ENCODE measurements at places on chromosomes 7 and 10. TPM values are rescaled to one million over a fixed set of nuclear protein-coding genes. Genes with fewer than 3 reads are reported as not detected.

GRCh38 chr10:121481180-121481579 lies 117.1 kb downstream of the FGFR2 start:
- peak; percentile 49 for DNase-seq

DNA sequence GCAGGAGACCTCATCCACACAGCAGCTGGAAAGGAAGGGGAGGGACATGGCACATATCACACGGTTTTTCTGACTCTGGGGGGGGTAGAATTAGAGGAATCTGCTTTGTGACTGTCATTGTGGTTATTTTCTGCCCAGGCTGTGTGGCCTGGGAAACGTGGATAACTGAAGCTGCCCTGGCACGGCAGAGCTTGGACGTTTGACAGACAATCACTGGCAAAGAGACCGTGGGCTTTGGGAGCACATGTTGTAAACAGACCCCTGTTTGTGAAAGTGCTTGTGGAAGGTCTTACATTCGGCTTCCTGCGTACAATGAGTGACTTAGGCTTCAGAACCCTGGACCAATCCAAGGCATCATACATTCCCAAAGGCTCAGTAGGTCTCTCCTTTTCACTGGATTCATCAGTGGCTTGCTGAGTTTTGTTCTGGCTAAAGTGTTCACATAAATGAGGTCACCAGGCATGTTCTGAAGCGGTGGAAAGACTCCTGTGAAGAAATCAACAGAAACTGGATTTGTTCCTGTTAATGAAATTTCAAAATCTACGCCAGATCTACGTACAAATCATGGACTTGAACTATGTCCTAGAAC lies 188.2 kb downstream of the TEX36 start:
- DNase-seq, result no peak

DNA sequence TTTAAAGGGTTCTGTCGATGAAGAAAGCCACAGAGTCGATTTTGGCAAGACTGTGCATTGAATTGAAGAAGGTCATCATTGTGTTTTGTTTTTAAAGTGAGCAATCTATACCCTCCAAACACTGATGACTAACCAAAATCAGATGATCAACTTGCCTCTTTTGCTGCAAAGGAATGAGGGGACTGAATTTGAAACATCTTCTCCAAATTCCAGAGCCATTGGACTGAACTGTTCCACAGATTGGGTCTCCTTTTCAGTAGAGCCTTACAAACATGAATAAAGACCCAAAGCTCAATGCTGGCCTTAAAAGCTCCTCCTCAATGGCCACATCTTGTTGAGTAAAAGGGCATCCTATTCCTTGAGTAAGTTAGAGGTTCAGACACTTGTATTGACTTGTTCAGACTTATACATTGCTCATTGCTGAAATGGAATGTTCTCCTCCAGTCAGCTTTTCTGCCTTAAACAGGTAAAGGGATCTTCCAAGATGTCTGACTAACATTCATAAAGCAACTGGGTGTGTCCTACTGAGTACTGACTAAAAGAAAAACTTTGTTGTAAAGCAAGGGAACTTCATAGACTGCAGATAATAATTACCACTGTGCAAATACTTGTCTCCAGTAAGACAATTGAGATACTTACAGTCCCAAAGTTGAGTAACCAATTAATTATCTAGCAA lies 630.6 kb downstream of the KCNMA1 start:
- no peak for DNase-seq

- no peak for DNase-seq
Observed at GRCh38 chr10:50322077-50322476, 70.8 kb upstream of the ASAH2 start.

DNA sequence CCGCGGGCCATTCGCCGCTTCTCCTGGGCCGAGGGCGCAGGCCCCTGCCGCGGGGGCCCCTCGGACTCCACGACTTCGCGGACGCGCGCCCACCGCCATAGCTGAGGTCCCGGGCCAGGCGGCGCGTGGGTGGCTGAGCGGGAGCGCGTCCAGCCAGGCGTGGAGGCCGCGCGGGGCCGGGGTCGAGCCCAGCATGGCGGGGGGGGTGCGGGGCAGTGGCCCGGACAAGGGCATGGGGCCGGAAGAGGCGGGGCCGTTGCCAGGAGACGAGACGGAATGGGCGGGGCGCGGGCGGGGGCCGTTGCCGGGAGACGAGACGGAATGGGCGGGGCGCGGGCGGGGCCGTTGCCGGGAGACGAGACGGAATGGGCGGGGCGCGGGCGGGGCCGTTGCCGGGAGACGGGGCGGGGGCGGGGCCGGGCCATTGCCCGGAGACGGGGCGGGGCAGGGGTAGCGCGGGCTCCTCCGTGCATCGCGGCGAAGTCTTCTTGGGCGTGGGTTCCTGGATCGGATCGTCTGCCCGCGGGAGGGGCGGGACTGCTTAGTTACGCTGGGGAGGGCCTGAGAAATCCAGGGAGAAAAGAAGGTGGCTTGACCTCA lies 14.8 kb downstream of the ADAM8 start:
- DNase-seq, result no peak

DNA sequence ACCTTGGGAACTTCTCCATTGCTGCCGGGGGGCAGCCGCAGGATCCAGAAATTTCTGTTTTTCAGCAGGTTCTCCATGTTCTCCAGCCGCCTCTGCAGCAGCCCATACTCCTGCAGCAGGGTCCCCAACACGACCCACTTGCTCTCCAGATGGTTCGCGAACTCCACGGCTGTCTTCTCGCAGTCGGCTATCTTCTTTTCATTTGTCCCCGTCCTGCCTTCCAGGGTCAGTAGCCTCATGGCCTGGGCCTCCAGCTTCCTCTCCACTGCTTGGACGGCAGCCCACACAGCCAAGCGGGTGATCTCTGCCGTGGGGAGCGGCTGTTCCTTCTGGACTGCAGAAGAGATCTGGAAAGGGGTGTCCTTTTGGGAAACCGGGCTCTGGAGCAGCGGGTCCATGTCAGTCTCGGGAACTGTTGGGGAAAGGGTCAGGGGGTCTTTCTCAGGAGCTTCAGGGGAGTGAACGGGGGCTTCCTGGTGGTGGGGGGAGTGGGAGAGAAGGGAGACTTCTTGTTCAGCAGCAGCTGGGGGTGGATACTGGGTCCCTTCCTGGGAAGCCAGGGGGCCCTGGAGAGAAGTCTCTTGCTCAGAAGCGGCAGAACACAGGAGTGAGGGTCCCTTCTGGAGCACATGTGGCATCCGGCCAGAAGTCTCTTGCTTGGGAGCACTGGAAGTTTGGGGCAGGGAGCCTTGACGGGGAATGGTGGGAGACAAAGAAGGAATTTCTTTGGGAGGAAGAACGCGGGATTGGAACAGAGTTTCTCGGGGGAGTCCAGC lies 5.5 kb downstream of the ZNF777 start:
- no peak for DNase-seq

FAM53B gene
- 12.8 TPM for polyA plus RNA-seq

GRCh38 chr10:13725594-13725993 lies 138.8 kb downstream of the PRPF18 start:
- DNase-seq, result no peak

DNA sequence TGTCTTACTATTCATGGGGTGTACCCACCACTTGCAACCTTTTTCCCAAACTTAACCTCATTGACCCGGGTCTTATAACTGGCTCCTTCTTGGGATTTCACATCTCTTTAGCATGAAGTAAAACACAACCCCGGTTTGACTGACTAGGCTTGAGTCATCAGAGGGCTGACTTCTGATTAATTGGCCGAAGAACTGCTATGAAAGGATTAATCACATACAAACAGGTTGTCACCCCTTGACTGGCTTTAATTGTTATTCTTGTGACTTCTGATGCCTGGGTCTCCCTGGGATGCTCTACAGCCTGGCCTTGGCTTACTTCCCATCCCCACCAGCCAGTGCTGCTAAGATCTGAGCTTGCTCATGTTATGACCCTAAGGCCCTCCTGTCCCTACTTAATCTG lies 8.8 kb upstream of the CRPPA start:
- no peak for DNase-seq

DNA sequence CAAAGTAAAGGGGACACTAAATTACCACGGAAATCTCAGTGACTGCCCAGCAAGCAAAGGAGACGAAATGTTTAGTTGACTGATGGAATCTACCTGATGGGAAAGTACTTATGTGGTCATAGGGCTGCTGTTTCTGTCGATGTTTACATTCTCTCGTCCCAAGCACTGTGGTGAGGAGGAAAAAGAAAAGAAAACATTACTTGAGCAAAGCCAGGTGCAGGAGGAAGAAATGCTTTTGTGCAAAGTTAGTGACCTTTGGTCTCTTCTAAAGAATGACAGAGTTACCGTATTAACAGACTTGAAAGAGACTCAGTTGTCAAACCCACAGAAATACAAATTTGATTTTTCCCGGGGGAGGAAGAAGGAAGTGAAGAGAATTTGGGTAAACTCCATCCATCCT lies 43.3 kb upstream of the FMC1 start:
- DNase-seq, result no peak

DNA sequence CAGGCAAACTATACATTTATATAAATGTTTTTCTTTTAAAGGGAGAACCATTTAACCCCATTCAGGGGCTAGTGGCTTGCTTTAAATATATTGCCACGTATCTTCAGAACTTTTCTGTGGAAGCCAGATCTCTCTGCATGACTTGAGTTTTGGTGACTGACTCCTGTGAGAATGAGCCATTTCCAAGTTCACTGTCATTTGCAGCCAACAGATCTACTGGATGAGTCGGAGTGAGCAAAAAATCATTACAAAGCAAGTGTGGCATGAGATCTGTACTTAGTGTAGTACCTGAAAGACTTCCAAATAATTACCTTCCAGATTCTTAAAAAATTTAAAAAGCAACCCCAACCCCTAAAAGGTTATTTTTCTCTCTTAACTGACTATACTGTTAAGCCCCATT lies 45.6 kb downstream of the PDSS1 start:
- DNase-seq, result no peak

ASIC3 gene
- polyA plus RNA-seq, result 2.3 TPM

DNA sequence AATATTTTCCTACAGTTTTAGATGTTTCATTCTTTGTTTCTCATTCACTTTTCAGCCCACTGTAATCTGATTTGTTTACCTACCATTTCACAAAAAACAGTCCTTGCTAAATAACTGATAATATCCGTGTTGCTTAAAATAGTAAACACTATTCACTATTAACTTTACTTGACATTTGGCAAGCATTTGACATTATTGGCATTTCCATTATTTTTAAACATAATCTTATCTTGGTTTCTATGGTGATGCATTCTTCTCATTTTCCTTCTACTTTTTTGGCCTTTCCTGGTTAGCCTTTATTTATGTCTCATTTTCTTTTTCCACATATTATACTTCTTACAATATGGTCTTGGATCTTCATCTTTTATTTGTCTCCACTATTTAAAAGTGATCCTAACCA lies 715.3 kb downstream of the DNAJB9 start:
- no peak for DNase-seq

DNA sequence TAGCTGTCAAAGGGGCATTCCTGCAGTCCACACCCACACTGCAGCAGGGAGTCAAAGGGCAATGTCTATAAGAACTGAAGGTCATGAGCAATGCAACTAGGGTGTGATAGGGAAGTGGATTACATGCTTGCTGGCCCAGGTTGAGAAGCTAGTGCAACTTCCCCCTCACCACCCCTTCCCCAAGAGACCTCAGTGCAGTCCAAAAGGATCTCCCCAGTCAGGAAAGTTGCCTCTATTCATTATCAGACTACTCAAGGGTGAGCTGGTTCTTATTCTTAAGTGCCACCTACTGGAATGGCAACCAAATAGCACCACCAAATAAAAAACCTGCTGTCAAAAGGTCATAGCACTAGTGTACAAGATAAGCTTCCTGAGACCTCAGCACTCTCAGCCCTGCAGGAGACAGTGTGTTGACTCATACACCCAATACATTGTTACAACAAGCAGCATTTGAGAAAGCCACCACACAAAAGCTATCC lies 28.2 kb downstream of the MTERF1 start:
- no peak for DNase-seq

GRCh38 chr10:12435348-12435747 lies 86.0 kb downstream of the CAMK1D start:
- no peak for DNase-seq

- no peak for DNase-seq
Observed at GRCh38 chr10:8670461-8670860, 616.0 kb downstream of the GATA3 start.

DNA sequence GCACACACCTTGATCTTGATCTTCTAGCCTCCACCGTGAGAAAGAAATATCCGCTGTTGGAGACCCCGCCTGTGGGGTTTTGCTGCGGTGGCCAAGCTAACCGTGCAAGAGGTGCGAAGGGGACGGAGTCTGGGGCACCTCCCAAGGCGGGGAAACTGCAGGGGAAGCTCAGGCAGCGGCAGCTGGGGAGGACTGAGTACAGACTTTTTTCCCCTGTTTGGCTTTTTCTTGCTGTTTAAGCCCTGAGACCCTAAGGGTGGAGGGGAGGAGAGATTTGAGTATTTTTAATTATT lies 108.0 kb downstream of the DNAJB6 start:
- DNase-seq, result no peak

GRCh38 chr10:132189810-132190422 lies 3.2 kb downstream of the DPYSL4 start:
- DNase-seq, result no peak

- DNase-seq, result no peak
Observed at GRCh38 chr7:141573511-141573910, 22.3 kb downstream of the AGK start.

ARL3 gene
- polyA plus RNA-seq, result 23.0 TPM

GRCh38 chr10:132011024-132011423 lies 29.3 kb upstream of the BNIP3 start:
- DNase-seq, result no peak

GRCh38 chr10:101446947-101447346 lies 93.0 kb downstream of the BTRC start:
- no peak for DNase-seq

DNA sequence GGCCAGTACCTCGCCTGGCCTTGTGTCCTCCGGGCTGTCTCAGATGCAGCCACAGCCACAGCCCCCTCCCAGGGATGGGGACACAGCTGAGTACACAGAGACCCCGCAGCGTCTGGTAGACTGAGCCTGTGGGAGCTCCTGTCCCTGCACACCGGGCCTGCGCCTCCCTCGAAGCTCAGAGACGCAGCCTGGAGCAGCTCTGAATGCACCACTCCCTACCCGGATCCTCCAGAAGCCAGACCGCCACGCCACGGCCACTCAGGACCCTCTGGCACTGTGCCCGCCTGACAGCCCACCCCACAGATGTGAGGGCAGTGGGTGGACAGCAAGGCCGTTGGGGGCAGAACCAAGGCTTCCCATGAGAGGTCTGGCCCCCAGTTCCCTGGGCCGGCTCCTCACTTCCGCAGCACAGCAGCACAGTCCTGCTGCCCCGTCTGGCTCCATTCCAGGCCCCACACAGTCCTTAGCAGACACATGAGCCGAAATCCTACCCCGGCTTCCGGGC lies 40.8 kb downstream of the PAPOLB start:
- DNase-seq, result no peak

GRCh38 chr7:8084836-8085235 lies 116.2 kb downstream of the GLCCI1 start:
- no peak for DNase-seq

OPN4 gene
- polyA plus RNA-seq, result not detected

GRCh38 chr7:156524818-156525597 lies 115.6 kb upstream of the RNF32 start:
- DNase-seq, result no peak

GRCh38 chr7:91064938-91065337 lies 199.3 kb upstream of the FZD1 start:
- no peak for DNase-seq
